ENCODE measurements at places on chromosomes 2 and 18.

DNA sequence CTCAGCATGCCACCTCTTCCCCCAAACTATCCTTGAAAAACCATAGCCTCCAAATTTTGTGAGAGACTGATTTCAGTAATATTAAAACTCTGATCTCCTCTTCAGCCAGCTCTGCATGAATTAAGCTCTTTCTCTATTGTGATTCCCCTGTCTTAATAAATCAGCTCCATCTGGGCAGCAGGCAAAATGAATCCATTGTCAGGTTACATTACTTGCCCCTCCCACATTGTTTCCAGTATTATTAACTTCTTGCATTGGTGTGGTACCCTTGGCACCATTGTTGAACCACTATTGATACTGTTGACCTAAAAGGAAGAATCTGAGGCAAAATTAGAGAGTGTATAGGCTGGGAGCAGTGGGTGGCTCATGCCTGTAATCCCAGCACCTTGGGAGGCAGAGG lies 512.2 kb upstream of the VRK2 start:
- no peak for DNase-seq

DNA sequence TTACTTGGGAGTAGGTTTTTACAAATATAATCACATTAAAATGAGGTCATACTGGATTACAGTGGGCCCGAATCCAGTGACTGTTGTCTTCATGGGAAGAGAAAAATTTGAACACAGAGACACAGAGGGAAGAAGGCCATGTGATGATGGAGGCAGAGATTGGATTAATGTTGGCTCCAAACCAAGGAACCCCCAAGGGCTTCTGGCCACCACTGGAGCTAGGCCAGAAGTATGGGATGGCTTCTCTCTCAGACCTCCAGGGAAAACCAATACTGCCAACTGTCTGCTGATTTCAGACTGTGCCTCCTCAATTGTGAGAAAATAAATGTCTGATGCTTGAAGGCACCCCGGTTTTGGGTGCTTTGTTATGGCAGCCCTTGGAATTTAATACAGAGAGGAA lies 76.0 kb downstream of the ALPK2 start:
- no peak for DNase-seq

GRCh38 chr2:180413336-180413735 lies 406.2 kb upstream of the CWC22 start:
- no peak for DNase-seq

- no peak for DNase-seq
Observed at GRCh38 chr2:234468503-234468902, 28.4 kb downstream of the ARL4C start.

- no peak for DNase-seq
Observed at GRCh38 chr2:85242321-85242720, 85.5 kb downstream of the TGOLN2 start.

DNA sequence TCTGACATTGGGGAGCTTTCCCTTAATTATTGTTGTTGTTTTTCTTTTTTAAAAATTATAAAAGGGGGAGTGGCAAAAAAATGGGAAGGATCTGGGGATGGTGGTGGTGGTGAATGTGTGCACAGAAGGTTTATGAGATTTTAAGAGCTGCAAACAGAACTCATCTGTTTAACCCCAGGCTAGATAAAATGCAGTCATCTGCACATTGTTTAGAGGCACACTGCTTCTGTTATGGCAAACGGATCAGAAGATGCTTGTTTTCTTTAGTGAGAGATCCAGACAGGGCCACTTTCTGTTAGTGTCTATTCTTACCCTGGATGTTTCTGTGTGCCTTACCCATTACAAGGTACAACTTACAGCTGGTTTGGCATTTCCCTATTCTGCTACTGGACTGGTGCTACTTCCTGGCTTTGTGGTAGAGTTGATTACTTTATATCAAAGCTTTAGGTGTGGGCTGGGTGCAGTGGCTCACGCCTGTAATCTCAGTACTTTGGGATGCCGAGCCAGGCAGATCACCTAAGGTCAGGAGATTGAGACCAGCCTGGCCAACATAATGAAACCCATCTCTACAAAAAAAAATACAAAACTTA lies 68.2 kb upstream of the NRP2 start:
- DNase-seq = no peak

DNA sequence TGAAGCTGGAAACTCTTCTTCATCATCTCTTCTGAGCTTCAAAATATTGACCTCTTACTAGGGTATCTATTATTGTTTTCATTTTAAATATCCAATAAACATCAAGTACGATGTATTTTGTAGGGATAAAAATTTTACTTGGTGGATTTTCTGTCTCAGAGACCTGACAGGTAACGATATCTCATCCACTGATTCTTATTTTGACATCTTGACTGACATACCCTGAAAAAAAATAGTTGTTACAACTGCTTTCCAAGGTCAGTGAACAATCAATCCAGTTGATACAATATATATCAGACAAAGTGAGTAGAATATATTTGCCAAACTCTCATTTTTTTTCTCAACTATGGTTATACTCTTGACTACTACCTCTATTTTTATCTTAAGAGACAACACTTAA lies 963.7 kb upstream of the CDH2 start:
- no peak for DNase-seq

GRCh38 chr2:168233726-168234406 lies 13.5 kb downstream of the STK39 start:
- no peak for DNase-seq

GRCh38 chr2:46335391-46336282 lies 38.4 kb downstream of the EPAS1 start:
- DNase-seq = no peak

DNA sequence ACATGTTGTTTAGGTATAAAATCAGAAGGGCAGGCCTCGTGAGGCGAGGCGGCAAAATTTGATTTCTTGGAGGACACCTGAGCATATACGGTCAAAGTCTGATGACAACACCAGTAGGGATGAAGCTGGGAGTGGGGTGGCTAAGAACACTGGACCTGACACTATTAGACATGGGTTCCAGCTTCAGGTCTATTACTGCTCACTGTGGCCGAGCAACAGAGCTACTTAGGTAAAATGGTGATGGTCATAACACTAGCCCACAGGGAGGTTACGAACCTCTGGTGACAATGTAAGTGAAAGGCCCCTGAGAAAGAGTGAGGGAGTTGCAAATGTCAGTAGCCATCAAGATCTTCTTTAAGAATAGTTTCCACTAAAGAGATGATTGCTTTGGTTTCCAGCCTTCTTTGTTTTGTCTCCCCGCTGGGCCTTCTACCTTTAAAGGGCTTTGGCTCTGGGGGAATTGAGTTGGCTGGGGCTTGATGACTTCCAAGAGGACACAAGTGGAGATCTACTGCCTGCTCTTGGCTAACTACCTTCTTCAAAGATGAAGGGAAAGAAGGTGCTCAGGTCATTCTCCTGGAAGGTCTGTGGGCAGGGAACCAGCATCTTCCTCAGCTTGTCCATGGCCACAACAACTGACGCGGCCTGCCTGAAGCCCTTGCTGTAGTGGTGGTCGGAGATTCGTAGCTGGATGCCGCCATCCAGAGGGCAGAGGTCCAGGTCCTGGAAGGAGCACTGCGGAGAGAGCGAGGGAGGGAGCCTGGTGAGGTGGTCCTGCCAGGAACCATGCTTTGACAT lies 3.5 kb downstream of the IL1B start:
- DNase-seq = no peak

DNA sequence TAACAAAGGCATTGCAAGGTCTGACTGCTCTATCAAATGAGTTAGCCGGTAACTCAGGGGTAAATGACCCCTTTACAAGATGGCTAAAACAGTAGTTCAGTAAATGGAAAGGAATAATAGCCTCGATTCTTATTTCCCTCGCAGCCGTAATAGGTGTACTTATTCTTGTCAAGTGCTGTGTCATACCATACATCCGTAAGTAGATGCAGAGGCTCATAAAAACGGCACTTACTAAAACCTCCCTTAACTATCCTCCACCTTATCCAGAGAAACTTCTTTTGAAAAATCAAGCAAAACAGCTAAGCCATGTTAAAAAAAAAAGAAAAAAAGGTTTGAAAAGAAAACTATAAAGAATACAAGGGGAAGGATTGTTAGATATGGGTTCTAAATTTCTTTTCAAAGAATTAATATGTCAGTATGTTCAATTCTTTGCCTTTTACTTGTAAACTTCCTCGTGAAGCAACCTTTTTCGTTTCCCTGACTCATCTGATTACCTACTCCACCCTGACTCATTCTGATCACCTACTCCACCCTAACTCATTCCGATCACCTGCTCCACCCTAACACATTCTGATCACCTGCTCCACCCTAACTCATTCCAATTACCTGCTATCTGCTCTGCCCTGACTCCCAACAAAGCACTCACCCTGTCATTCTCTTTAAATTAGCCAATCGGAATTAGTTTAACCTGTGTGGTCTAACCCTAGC lies 127.5 kb downstream of the SPAG16 start:
- DNase-seq = no peak

GRCh38 chr2:23294238-23294637 lies 90.7 kb upstream of the KLHL29 start:
- DNase-seq = no peak

DNA sequence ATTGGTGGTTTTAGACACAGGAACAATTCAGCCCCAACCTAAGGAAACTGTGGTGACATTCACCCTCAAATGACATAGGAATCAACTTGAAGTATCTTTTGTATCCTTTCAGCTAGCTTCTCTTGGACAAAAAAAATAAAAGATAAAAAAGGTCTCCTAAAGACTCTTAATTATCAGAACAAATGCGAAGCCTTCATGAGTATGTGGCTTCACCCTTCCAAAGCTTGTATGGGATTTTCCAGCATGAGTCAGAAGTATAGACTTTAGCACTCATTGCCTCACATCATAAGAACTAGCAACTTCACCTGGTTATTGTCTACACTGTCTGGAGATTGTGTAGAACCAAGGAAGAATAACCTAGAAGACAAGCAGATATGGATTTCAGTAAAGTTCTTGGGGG lies 135.4 kb downstream of the LAMA3 start:
- no peak for DNase-seq

DNA sequence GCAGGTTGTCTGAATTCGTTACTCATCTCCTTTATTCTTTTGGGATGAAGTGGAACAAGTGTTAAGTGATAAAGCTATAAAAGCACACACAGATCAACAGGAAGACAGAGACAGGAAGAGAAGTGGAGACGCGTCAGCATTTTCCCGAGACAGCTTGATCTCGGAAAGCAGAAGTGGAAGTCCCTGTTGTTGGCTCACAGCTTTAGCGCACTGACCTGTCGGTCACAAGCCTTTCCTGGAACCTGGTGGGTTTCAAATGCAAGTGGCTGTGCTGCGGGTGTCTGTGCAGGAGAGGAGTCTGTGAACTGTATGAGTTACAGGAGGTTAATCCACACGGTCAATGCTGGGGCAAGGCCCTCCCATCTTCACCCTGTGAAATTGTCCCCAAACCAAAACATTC lies 116.6 kb upstream of the PELI1 start:
- DNase-seq = no peak

Measured in NCI-H1092 (cell line).